ENCODE measurements at places on chromosomes 12 and 14. TPM values are rescaled to one million over a fixed set of nuclear protein-coding genes. Genes with fewer than 3 reads are reported as not detected.

DNA sequence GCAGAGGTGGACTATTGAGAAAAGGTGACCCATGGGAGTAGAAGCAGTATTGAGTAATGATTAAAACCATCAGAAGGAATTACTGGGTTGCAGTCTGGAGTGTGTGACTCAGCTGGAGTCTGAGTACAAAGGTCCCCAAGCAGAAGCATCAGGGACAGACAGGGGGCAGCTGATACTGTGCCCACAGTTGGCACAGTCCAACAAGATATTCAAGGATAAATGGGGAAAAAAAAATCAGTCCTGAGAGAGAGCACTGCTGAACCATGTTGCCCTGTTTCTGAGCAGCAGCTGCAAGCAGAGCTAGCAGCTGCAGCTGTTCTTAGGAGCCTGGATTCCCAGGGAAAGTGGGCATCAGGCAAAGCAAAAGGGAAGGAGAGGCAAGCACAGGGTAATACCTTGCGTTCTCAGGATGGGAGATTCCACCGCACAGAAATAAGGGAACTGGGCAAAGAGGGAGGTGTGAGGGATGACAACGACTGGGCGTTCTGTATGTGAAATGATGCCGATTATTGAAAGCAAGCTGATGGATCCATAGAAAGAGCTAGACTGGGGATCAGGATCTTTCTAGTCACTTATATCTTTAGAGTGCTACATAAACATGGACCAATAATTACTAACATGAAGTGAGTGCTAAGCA lies 17.7 kb downstream of the NEUROD4 start:
- no peaks in the 10 kb centered on the region for H3K36me3 ChIP-seq
- peaks cover 28% of the 10 kb centered on the region for H3K4me1 ChIP-seq
- DNase-seq, result no peak
- H3K27ac ChIP-seq, result peak overlapping the region; percentile 10

The GUCY2C gene
- not detected for total RNA-seq

- DNase-seq, result no peak
- peaks cover 2% of the 10 kb centered on the region for H3K27me3 ChIP-seq
- H3K4me1 ChIP-seq, result no peaks in the 10 kb centered on the region
- H3K27ac ChIP-seq, result no peak overlapping the region
Observed at GRCh38 chr12:109729371-109729781, 15.8 kb downstream of the FAM222A start.

DNA sequence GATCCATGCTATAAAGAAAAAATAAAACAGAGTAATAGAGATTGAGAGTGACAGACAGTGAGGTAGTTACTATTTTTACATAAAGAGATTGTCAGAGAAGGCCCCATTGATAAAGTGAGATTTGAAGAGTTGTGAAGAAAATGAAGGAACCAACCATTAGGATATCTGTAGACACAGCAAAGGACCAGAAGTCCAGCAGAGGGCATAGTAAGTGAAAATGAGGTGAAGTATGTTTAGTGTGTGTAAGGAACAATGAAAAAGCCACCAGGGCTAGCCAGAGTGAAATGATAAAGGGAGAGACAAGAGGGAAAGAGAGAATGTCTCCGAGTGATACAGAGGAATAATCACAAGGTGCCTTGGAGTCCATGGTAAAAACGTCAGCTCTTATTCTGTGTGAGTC lies 411.0 kb downstream of the NELL2 start:
- H3K4me3 ChIP-seq, result no peak overlapping the region
- DNase-seq, result no peak
- no peaks in the 10 kb centered on the region for H3K27me3 ChIP-seq
- no peaks in the 10 kb centered on the region for H3K36me3 ChIP-seq

DNA sequence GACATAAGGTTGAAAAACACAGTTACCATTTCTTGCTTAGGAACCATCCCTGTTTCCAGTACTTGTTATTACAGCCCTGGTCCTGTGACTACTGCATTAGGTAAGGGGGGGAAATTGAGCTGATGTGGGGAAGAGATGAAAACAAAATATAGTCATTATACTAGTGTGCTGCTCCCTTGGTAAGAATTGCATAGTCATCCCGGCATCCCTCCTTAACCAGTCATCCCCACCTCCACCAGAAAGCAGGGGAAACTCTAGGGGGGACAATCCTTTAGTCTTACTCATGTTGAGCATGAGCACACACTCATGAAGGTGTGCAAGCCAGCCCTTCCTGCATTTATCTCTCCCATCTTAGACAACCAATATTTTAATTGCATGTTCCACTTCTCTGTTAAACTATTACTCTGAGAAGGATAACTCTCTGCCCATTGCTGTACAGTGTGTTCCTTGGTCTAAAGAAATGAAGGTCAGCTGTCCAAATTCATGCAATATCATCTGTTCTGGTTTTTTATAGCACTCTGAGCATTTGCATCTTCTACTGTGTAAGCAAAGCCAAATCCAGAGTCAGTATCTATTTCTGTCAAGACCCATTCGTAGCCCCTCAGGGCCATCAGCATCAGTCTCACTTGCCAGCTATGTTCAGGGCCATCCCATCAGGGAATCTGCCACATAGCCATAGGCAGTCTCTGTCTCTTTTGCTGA lies 46.8 kb downstream of the TMEM30B start:
- no peak overlapping the region for H3K27ac ChIP-seq
- no peak overlapping the region for H3K4me3 ChIP-seq
- peaks cover 3% of the 10 kb centered on the region for H3K4me1 ChIP-seq

DNA sequence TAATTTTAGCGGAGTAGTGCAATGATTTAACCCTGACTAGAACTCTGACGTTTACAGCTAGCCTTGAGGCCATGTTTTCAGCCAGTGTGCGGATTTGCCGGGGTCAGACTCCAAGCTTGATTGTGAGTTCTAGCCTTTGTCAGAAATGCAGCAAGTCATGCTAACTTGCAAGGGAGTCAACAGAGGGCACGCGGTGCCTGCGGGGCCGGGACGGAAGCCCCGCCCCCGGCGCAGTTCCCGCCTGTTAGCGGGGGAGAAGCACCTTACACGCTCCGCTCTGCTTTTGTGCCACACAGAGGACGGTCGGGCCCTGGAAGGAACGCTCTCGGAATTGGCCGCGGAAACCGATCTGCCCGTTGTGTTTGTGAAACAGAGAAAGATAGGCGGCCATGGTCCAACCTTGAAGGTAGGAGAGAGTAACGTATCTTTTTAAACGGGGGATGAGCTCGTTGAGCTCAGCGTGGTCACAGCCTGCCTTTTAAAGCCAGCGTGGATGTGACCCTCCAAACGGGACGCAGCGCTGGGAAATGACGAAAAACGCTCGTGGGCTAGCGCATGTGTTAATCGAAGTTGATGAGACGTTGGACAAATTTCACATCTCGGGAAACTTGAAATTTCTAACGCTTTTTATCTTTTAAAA lies 14.8 kb upstream of the EID3 start:
- H3K4me3 ChIP-seq, result peak overlapping the region; percentile 90
- H3K27me3 ChIP-seq, result no peaks in the 10 kb centered on the region
- peak overlapping the region; percentile 96 for H3K27ac ChIP-seq
- peaks cover 26% of the 10 kb centered on the region for H3K4me1 ChIP-seq
- peaks cover 36% of the 10 kb centered on the region for H3K36me3 ChIP-seq
- DNase-seq, result peak; percentile 89

The SIX6 gene
- total RNA-seq, result not detected

DNA sequence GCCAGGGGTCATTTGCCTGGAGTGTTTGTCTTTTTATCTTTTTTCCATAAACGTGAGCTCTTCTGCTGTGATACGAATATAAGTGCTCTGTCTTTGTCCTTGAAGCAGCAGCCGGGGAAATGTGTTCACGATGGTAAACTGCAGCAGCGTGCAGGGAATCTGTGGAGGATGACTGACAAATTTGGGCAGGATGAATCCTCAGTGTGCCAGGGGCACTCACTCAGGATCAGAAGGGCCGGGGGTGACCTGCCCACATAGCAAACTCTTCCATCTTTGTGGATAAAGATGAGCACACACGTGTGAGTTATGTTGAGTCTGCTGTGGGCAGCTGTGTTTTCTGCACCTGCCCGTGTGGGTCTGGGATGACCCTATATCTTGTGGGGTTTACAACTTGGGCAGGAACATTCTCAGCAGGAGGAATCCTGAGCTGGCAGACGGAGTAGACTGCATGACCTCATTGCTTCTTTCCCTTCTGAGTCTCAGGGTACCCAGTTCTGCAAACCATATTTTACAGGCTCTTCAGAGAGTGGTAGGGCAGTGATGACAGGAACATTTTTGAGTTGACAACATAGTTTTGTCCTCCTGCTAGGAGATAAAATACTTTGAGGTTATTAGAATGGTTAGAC lies 711 bp downstream of the ANO4 start:
- H3K36me3 ChIP-seq, result no peaks in the 10 kb centered on the region
- no peak overlapping the region for H3K4me3 ChIP-seq
- no peaks in the 10 kb centered on the region for H3K4me1 ChIP-seq
- no peak for DNase-seq
- peaks cover 6% of the 10 kb centered on the region for H3K27me3 ChIP-seq
- no peak overlapping the region for H3K27ac ChIP-seq

DNA sequence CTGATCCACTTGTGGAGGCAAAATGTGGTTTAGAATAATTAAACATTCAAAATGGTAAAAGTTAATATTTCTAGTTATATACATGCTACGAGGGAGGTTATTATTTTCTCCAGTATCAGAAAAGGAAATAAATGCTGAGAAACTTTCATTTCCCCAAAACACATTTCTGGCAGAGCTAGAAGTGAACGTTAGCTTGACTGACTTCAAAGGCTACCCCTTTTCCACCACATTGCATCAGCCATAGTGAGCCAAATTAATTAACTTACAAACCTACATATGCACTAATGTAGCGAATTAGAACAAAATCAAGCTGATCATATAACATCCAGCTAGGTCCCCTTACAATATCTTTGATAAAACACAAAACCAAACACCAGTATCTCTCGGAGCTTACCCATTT lies 49.3 kb upstream of the RERGL start:
- no peak overlapping the region for H3K27ac ChIP-seq
- no peak overlapping the region for H3K4me3 ChIP-seq
- H3K36me3 ChIP-seq, result no peaks in the 10 kb centered on the region
- H3K27me3 ChIP-seq, result no peaks in the 10 kb centered on the region

DNA sequence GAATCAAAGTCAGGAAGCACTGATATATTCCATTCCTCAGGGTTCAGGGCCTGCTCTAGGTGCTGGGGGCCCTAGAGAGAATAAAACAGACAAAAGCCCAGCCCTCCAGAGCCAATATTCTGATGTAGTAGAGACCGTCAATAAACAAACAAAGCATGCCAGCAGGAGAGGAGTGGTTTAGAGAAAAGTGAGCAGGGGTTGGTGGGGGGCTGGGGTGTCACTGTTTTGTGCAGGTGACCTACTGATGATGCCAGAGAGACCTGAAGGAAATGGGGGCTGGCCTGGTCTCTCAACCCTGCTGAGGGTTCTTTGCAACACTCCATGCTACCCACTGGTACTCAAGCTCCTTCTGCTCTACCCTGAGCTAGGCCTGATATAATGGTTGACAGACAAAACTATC lies 26.5 kb downstream of the IL26 start:
- H3K27ac ChIP-seq, result no peak overlapping the region
- H3K27me3 ChIP-seq, result peaks cover 4% of the 10 kb centered on the region
- H3K4me3 ChIP-seq, result no peak overlapping the region
- no peaks in the 10 kb centered on the region for H3K36me3 ChIP-seq
- H3K4me1 ChIP-seq, result peaks cover 40% of the 10 kb centered on the region

The MTHFD1 gene
- 231 TPM for total RNA-seq

GRCh38 chr14:27886256-27886655 lies 880.3 kb upstream of the FOXG1 start:
- no peak overlapping the region for H3K27ac ChIP-seq
- H3K36me3 ChIP-seq, result no peaks in the 10 kb centered on the region
- DNase-seq, result no peak

- H3K27me3 ChIP-seq, result peaks cover 7% of the 10 kb centered on the region
- DNase-seq, result no peak
- H3K36me3 ChIP-seq, result no peaks in the 10 kb centered on the region
- no peak overlapping the region for H3K27ac ChIP-seq
- H3K4me1 ChIP-seq, result no peaks in the 10 kb centered on the region
Observed at GRCh38 chr14:24874514-24875202, 175.3 kb downstream of the STXBP6 start.

The PAX9 gene
- total RNA-seq, result not detected

DNA sequence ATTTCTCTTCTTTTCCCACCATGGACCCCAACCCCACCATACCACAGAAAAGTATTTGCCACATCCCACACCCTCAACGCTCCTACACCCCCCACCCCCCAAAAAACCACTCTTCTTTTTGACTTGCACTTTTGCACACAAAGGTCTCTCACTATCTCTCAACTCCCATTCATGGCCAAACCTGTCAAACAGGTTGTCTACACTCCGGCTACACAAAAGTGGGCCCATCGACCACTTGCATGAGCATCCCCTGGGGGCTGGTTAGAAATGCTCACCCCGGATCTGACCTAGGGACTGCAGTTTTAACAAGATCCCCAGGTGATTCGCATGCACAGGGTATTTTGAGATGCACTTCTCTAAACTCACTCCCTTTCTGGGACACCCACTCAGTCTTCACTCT lies 248.2 kb downstream of the DPF3 start:
- no peak for DNase-seq
- peaks cover 25% of the 10 kb centered on the region for H3K27me3 ChIP-seq
- no peaks in the 10 kb centered on the region for H3K36me3 ChIP-seq

- no peak for DNase-seq
- H3K27me3 ChIP-seq, result peaks cover 27% of the 10 kb centered on the region
- no peak overlapping the region for H3K4me3 ChIP-seq
- no peaks in the 10 kb centered on the region for H3K36me3 ChIP-seq
- H3K4me1 ChIP-seq, result peaks cover 3% of the 10 kb centered on the region
Observed at GRCh38 chr12:16610001-16610585, 4.1 kb upstream of the LMO3 start.

DNA sequence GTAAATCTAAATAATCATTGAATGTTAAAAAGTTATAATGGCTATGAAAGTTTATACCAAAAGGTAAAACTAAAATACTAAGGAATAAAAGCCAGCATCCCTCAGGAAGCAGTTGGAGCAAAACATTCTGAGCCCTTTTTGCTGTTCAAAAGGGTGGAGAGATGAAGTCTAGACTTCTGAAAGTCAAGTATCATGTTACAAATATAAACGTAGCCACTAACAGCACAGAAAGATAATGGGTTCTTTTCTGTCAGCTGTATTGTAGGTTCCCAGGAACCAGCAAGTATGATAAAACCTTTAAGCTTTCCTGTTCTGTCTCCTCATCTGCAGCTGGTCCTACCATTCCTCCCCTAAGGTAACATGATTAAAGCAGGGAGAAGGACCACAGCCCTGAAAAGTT lies 16.4 kb upstream of the PLD4 start:
- no peak overlapping the region for H3K27ac ChIP-seq
- peaks cover 38% of the 10 kb centered on the region for H3K27me3 ChIP-seq
- DNase-seq, result no peak
- H3K4me1 ChIP-seq, result peaks cover 6% of the 10 kb centered on the region
- H3K4me3 ChIP-seq, result no peak overlapping the region
- peaks cover 5% of the 10 kb centered on the region for H3K36me3 ChIP-seq

Measured in activated CD8-positive, alpha-beta T cell treated with anti-CD3 and anti-CD28 coated beads, Interleukin-2, amount 10 ng/mL, durations not matched to agents 7 days and 5 days (primary cell).